ENCODE measurements at places on chromosomes 11 and 22.

DNA sequence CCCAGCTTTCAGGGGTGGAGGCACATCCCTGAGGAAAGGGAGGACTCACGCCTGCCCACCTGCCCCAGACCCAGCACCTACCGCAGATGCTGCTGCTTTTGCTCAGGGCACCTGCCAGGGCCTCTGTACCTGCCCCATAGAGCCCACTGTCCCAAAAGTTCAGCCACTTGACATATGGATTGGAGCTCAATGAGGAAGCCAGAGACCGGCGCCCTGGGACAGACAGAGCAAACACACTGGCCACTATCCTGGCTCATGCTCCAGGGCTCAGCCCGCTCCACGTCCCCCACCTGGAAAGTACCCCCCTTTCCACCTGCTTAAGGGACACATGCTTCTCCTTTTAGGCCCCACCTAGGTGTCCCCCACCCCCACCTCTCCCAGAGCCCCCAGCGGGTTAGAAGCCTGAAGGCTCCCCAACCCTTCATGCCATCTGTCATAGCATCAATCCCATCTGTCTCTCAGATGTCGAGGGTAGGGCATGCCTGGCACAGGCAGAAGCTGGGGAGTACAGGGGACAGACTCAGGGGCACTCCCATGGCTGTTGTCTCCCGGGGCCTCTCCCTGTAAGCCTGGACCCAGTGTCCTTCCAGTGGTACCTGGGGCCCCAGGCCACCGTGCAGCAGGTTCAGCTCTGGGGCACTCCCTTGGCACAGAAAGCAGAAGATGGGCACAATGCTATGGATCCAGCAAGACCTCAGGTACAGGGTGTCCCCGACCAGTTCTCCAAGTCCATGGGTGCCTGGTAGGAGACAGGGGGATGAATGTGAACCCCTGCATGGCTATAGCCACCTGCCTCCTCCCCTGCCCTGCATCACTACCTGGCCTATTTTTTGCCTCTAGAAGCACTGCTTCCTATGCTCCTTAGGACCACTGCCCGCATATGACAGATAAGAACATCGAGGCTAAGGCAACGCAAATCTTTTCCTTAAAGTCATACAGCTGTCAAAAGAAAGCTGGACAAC is 2.2 kb upstream of the P2RX6 start:
- no peak for DNase-seq

DNA sequence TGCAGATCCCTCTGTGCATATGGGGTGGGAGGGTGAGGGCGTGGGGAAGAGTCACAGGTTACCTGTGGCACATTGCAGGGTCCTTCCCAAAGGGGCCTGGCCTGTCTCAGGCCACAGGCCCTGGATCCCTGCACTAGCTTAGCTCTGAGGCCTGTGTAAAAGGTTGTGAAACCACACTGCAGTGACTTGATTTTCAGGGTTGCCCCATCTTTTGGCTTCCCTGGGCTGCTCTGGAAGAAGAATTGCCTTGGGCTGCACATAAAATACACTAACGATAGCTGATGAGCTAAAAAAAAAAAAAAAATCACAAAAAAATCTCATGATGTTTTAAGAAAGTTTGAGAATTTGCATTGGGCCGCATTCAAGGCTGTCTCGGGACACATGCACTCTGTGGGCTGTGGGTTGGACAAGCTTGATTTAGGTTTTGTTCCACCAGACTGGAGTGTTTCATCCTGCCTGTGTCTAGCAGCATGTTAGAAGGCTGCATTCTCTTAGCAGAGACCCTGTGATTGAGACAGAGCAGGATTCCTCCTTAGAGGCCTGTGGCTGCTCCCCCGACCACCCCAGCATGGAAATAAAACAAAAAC is 35.9 kb upstream of the TREH start:
- no peak for DNase-seq

DNA sequence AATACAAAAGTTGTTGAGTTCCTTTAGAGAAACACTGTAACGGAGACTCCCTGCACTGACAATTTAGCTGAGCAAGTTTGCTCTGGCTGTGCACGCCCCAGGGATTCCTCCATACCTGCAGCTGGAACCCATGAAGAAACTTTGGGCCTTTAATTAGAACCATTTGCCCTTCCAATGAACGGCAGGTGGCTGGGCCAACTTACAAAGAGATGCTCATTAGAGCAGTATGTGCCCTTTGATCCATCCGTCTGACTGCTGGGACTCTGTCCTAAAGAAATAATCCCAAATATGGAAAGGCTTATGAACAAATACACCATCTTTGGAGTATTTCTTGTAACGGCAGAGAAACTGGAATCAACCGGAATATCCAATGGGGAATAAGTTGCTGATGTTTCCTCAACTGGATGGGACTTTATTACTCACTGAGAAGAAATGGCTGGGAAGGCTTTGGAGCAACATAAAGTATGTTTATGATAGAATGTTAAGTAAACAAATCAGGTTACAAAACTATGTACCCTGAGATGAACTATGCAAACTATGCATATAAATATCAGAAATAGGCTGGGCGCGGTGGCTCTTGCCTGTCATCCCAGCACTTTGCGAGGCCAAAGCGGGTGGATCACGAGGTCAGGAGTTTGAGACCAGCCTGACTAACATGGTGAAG is 24.4 kb upstream of the FBLN1 start:
- no peak for DNase-seq

DNA sequence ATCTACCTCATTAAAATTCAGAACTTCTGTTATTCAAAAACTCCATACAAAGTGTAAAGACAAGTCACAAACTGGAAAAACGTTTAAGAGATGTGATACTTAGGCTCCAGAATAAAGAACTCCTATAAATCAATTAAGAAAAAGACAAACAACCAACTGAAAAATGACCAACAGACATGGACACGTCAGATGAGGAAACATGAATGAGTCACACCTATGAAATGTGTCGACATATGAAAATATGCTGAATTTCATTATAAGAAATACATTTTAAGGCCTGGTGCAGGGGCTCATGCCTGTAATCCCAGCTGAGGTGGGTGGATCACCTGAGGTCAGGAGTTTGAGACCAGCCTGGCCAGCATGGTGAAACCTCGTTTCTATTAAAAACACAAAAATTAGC is 78.7 kb downstream of the ENTHD1 start:
- DNase-seq: no peak

DNA sequence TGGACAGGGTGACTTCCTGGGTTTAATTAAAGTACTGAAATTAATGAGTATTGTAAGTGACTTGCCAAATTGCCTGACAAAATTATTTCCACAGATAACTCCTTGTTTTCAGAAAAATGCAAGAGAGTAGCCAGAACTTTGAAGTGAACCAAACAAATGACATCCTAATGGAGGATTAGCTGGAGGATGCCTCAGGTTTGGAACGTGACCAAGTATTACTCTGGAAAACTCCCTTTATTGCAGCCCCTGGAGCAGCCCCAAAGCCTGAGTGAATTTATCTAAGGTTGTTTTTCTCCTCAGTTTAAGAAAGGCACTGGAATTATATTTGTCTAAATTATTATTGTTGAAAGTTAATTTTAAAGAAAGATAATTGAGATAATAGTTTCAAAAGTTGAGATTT is 343.6 kb upstream of the MTNR1B start:
- DNase-seq: no peak

- DNase-seq: no peak
Observed at GRCh38 chr11:71474771-71475483, 21.9 kb downstream of the NADSYN1 start.

DNA sequence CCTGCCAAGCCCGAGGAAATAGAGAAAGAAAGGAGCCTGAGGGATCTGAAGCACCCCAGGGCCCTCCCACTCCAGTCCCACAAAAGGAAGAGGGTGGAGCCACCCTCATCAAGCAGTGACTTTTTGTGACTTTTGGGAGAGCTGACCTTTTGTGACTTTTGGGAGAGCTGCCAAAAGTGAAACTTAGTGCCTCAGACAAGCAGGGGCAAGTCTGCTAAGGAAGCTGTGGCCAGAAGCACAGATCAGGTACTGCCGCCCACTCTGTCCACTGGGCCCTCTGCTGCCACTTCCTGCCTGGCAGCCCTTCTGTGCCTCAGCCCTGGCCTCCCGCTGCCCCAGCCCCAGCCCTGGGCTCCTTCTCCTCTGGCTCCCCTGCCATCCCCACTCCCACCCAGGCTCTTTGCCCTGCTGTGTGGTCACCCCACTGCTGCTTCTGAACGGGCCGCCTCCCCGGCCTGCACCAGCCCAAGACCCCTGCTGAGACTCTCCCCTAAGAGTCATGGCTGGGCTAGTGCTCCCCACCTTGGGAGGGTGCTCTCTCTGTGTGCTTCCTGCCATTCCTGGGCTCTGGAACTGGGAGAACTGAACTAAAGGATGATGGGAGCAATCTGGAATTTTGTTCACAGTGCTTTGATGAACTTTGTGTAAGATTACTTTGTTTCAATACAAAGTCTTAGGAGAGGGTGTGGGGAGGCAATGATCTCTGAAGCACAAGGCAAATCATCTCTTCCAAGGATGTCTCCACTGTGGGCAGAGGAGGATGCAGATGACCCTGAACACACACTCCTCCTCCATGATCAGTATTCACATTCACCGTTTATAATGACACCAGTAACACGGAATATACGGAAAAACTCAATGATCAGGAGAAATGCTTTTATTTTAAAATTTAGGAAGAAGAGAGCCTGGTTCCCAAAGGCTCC is at the start of gene APOBEC3H:
TSS of gene APOBEC3H (plus strand) at position 147 of the 923 bp plus-strand sequence. CDS start 3,035 bp downstream, outside the sequence.
- no peak for DNase-seq

DNA sequence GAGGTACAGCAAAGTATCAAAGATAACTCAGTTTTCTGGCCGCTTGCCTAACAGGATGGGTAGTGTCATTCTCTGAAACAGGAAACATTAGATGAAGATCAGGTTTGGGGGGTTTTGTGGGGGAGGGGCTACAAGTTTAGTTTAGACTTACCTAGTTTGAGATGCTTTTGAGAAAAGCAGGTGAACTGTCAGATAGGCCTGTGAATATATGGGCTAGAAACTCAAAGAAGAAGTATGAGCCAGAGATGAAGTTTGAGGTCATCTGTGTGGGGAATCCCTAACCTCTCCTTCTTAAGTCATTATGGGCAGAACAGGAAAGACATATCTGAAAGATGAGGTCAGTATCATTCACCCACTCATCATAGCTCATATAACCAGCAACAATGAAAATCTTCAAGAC is 11.9 kb downstream of the HOATZ start:
- no peak for DNase-seq

DNA sequence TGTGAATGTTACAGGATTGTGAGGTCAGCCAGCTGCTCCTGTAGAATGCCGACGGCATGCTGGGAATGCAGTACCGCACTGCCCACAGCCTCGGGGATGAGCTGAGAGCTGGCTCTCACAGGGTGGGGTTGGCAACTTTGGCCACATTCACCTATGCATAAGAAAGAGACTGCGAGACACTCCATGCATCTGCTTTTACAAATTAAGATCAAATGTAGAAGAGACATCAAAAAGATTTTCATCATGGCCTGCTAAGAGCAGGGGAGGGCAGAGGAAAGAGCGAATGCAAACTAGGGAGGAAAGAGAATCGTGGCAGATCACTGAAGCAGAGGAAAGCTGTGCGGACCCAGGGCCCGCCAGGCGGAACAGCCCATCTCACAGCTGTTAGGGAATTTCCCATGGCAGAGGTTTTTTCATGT is 49.8 kb upstream of the SPATA19 start:
- no peak for DNase-seq

All from caudate nucleus (tissue), 63 donors.